ENCODE measurements at places on chromosomes 3 and 15.

- no peak for DNase-seq
Observed at GRCh38 chr3:104990758-104991157, 376.0 kb upstream of the ALCAM start.

- DNase-seq, result no peak
Observed at GRCh38 chr3:50156549-50157493, 1.7 kb downstream of the SEMA3F start.

DNA sequence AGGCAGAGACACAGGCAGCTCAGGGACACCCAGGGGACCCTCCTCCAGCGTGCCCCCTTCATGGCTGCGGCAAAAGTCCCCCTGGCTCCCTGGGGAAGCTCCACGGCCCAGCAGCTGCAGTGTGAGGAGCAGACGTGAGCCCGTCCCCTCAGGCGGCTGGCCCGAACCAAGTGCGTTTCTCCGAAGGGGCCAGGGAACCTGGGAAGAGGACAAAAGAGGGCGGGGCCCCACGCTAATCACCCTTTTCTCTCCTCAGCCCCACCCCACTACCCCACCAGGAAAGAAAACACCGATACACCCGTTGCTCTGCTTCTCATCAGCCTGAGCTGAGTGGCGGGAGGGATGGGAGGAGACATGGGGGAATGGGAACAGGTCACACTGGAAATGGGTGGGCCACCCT lies at the start of gene MUC4:
TSS of gene MUC4 (minus strand) at position 174 of the 400 bp plus-strand sequence. CDS start at position 62, 112 bp downstream.
- DNase-seq, result no peak

DNA sequence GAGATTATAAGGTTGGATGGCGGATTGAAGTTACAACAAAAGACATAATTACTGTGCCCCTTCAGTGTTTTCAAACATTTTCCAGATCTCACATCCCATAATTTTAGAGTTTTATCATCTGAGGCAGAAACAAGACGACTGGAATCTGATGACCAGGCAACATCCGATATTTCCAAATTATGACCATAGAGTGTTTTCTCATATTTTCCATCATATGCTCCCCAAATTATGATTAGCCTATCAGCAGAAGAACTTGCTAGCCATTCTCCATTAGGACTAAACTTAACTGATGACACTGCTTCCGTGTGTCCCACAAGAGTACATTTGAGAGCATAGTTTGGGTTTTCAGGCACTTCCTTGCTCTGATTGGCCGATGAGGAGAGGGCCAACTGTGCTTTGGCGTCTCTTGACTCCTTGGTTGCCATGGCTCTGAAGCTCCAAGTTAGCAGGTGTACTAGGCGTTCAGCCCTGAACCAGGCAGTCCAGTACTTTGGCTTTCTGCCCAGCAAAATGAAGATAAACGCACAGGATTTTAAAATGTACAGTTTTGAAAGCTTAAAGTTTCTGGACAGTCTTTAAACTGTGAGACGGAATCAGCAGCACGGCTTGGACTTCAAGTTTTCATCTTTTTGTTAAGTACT lies 638 bp downstream of the WDR5B start:
- DNase-seq, result peak; percentile 52

- no peak for DNase-seq
Observed at GRCh38 chr15:88646088-88646405, 7.2 kb downstream of the ISG20 start.

- peak; percentile 93 for DNase-seq
Observed at GRCh38 chr3:56137415-56137814, 330.9 kb downstream of the ERC2 start.

- DNase-seq, result no peak
Observed at GRCh38 chr15:44058126-44058525, 136.9 kb downstream of the FRMD5 start.

DNA sequence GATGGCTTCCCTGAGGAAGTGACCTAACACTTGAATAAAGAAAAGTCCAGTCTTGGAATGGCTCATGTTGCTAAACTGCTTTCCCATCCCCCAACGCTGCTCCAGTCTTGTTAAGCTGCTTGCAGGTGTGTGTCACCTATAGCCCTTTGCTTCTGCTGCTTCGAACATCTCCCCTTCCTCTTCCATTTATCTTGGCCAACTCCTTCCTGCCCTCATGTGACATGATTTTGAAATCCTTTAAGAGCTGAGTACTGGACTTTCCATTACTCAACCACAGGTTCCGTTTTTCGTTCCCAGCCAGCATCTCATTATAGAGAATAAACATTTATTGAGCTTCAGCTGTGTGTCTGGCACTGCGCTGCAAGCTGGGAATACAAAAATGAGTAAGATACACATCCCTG lies 1.7 kb downstream of the ATG7 start:
- DNase-seq, result no peak

DNA sequence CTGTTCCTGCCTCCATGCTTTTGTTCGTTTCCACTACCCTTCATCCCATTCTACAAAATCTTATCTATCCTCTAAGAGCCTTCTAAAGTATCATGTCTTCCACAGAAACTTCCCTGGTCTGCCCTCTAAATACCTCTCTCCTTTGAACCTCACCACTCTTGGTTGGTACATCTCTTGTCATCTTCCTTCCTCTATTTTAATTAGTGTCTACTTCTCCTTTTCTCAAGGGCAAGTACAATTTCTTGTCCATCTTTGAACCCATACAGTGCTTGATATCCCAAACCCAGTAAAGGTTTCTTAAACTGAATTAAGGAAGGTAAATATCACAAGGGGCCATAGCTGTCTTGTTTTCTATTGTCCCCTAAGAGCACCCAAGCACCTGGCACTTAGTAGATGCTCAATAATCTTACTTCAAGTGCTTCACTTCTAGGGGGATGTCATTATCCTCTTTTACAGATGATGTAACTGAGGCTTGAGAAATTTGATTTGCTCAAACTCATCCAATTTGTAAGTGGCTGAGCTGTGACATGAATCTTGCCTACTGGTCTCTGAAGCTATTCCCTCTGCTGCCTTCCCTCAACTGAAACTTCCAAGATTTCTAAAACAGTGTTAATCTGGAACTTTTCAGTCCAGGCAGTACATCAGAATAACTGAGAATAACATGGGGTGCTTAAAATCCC lies 2.6 kb upstream of the DAPK2 start:
- no peak for DNase-seq

- no peak for DNase-seq
Observed at GRCh38 chr3:59404851-59405250, 355.0 kb upstream of the CFAP20DC start.

DNA sequence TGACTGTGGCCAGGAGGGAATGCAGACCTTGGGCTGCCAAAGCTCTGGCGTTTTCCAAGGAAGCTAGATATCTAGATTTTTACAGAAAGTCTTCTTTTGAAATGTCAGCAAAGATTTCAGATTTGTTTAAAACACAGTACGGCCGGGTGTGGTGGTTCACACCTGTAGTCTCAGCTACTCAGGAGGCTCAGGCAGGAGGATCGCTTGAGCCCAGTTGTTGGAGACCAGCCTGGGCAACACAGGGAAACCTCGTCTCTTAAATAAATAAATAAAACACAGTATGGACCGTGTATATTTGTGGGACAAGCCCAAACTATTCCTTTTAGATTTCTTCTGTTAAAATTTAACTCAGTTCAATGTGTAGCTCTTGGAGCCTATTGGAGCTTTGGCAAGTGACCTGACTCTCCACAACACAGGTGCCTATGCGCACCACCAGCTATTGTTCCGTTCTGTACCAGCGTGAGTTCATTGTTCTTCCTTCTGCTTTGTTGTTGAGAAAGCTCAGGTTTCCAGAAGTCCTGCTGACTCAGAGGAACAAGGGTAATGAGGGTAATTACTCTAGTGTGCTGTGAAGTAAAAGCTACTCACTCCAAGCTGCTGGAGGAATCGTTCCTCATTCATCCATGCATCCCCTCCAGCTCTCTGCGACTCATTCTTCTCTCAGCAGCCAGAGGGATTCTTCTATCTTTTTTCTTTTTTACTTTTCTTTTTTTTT lies 73.1 kb upstream of the SLC6A6 start:
- DNase-seq, result peak; percentile 48

- DNase-seq, result no peak
Observed at GRCh38 chr3:196192036-196192523, 19.1 kb downstream of the ZDHHC19 start.

DNA sequence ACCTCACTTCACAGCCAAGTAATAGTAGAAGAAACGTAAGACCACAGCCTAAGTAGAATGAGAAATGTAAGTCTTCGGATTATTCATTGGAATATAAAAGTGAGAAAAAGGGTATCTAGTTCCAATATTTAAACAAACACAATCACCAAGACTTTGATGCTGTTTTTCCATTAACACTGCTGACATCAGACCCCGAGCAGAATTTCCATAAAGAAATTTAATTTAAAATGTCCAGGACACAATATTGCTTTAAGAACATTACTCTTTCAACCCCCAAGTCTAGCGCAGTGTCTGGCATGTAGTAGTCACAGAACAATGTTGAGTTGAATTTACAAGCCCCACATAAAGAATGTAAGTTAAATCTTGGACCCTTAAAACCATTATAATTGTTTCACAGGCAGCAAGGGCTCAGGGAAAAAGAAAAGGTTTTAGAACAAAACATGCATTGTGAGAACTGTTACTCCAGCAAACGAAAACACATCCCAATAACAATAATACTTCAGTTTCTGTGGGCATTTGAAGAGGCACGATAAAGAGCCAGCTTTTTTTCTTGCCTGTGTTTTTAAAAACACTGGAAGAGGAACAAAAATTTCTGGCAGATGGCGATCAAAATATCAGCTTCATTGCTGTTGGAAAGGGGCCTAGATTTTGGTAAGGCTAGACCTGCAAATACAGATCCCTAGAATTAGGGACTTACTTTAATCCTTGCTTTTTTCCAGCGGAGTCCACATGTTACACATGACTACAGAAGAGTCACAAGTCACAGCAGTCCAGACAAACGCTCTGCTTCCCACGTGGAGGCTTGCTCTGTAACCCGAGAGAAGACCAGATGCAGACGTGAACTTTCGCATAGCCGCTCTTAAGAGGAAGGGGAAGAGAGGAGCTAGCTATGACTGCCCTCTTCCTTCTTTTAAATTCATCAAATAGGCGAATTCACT lies 77.9 kb upstream of the IGSF10 start:
- DNase-seq, result peak; percentile 39

DNA sequence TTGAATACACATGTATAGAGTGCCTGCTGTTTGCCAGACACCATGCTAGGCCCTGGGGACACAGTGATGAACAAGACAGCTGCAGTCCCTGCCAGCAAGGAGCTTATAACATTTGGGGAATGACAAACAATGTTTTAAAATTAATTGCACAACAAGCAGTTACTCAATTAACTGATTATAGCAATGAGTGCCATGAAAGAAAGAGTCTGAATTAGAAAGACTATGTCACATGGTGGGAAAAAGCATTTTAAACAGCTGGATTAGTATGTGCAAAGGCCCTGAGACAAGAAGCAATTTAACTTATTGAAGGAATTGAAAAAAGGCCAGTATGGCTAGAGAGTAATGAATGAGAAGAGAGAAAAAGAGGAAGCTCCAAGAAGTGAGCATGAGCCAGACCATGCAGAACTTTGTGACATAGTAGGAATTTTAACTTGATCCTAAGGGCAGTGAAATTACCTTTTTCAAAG lies 64.5 kb upstream of the PLXNA1 start:
- DNase-seq, result no peak

DNA sequence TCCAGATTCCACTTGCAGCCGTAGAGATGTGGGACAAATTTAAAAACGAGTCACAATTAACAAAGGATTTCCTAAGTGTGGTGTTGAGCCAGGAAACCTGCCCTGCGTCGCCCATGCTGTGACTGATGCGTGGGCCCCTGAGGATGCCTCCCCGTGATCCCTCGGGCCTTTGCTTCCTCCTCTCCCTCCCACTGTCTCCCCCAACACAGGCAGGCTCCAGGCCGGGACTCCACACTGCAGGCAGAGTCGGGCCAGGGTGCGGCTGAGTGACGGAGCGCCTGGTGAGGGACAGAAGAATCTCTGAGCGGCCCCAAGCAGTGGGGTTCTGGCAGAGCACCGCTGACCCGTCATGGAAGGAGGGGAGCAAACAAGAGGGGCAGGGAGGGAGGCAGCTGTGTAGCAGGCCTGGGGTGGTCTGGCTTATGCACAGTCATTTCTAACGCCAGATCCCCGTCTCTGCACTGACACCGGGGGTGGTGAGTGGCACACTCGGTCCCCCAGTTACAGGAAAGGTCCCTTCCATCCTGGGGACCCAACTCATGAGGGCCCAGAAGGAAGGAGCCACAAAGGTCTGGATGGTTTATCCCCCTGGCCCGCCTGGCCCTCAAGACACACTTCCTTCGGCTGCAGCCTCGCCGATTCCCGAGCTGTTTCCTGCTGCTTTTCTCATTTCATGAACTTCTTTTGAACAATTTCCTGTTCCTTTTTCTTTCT lies 91.0 kb downstream of the XXYLT1 start:
- no peak for DNase-seq

DNA sequence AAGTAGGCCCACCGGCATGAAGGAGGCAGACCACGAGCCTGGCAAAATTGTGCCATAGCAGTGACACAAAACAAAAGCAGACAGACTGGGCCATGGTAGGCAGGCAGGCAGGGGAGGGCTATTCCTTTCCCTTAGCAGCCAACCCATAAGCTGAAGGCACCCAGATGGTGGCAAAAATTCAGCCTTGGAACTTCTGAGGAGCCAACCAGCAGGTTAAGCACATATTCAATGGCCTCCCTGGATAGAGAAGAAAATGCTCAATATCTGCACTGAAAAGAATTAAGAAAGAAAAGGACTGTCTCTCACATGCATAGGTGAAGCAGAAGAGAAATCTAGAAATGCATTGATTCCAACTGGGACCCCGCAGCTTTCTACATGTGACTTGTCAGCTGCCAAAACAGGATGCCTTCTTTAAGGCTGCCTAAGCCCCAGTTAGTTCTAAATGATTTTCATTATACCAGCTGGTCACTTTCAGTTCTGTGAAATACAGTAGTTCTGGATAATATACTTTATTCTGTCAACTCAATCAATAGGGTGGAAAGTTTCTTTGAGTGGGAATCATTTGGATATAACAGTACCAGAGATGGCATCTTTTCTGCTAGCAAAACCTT lies 2.7 kb downstream of the PRICKLE2 start:
- DNase-seq, result no peak

DNA sequence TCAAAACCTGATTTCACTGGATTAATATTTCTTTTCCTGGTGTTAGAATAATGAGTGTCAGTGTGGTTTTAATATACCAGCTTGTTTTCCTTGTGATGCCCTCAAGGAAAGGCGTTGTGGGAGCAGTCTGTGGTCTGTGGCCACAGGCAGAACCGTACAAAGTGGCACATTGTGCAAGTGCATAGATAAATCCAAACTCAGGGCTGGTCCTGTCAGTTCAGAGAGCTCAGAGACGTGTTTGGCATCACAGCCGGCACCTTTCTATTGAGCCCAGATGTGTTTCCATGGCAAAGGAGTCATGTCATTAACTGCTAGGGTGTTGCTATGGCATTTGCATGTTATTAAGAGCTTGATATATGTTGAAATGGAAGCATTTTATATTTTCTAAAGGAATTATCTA lies 289.9 kb upstream of the RASGRP1 start:
- no peak for DNase-seq

DNA sequence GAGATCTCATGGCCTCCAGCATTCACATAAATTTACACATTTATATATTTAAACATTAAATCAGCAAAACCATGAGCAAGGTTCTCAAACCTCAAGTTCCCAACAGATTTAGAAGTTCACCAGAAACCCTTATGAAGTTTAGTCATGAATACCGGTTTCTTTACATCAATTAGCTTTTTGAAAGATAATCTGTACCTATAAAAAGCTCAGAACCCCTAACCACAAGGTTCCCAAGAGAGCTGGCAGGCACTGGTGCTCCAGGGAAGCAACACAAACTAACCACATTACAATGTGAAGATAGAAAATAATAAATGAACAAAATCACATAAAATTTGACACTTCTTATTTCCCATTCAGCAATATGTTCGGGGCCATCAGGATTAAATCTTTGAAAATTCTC lies 150.9 kb downstream of the FBN1 start:
- DNase-seq, result peak; percentile 53

- DNase-seq, result no peak
Observed at GRCh38 chr3:178194539-178194938, 341.7 kb upstream of the KCNMB2 start.

GRCh38 chr3:170508839-170509238 lies 77.0 kb downstream of the SLC7A14 start:
- DNase-seq, result no peak
